ENCODE measurements at places on chromosomes 7 and 10.

- DNase-seq: no peak
Observed at GRCh38 chr10:124004663-124005004, 88.8 kb downstream of the CHST15 start.

GRCh38 chr10:74335501-74335900 is 184.5 kb downstream of the ADK start:
- DNase-seq: no peak

DNA sequence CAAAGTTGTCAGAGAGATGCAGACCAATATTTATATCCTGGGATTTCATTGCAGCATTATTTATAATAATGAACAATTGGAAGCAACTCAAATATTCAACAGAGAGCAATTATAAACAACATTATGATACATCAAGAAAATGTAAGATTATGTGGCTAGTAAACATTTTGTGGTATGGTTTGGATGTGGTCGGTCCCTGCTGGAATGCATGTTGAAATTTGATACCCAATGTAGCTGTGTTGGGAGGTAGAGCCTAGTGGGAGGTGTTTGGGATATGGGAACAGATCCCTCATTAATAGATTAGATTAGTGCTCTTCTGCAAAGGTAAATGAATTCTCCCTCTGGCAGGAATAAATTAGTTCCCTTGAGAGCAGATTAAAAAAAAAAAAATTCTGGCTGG is 350.9 kb downstream of the ANKRD30A start:
- no peak for DNase-seq

DNA sequence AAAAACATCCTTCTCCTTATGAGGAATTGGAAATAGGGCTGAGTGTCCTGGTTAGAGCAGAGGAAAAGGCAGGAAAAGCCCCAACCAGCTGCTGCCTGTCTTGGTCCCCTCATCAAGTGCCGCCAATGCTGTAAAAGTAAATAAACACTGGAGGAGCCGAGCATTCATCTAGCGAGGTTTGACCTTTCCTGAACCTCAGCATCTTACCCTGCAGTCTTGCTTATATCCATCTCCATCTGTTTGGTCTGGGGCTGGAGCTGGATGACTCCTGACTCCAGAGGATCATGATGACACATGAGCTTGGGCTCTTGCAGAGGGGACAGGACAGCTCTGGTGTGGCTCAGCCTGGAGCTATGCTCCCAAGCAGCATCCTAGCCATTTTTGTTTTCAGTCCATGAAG is 501.1 kb downstream of the TNS3 start:
- DNase-seq: no peak

- no peak for DNase-seq
Observed at GRCh38 chr7:6232116-6232515, 40.3 kb downstream of the CYTH3 start.
